Activated CD4-positive, alpha-beta T cell treated with anti-CD3 and anti-CD28 coated beads for 1 hour (primary cell): ENCODE measurements at places on chromosomes 4 and X.
A peak's percentile ranks its signal among the peaks of the same experiment; 100 is the strongest.

GRCh38 chr4:151175233-151175632 is 75.8 kb downstream of the RPS3A start:
- no peak for DNase-seq

GRCh38 chr4:83328521-83329187 is 6.0 kb downstream of the HPSE start:
- no peak for DNase-seq

DNA sequence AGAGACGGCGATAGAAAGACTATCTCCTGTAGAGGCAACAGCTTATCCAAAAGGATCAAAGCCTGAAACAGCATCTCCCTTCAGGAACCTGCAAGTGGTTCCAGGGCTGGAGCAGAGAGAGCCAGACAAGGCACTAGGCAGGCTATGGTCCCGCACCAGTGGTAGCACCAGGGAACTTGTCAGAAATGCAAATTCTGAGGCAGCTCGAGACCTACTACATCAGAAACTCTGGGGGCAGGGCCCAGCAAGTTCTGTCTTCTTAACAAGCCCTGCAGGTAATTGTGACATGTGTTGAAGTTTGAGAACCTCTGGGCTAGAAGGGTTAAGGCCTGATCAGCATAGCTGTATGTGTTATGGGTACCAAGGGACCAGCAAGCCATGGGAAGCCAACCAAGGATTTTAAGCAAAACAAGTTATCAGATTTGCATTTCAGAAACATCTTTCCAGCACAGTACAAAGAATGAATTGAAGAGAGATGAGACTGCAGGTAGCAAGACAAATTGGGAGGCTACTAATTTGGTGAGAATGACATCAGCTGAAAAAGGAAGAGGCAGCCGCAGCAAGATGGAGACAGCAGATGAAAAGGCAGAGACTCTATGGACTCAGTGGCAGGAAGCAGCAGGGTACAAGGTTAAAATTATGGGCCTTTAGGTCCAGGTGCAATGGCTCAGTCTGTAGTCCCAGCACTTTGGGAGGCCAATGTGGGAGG is 139.7 kb downstream of the TSPAN5 start:
- no peak for DNase-seq

DNA sequence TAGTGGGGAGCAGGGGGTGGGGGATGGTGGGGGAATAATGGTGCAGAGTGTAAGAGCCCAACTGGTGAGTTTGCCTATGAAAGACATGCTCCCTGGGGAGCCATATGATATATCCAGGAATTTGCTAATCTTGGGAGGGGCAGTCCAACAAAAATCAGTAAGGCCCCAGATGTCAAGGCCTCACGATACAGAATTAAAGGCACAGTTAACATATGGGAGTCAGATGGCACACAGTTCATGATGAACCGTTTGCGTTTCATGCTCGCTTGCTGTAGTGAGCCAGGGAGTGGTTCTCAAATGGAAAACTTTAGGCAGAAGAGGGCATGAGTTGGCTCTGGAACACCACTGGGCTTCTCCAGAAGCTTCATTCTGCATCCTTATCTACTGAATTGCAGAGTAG is 33.9 kb upstream of the VCX2 start:
- DNase-seq, result no peak

GRCh38 chr4:155765149-155765548 is 6.3 kb downstream of the GUCY1B1 start:
- no peak for DNase-seq

- DNase-seq, result no peak
These were observed 25.2 kb upstream of the ZFX start for GRCh38 chrX:24124244-24124799.

- no peak for DNase-seq
These were observed 98.8 kb downstream of the TTC29 start for GRCh38 chr4:146846882-146847281.

DNA sequence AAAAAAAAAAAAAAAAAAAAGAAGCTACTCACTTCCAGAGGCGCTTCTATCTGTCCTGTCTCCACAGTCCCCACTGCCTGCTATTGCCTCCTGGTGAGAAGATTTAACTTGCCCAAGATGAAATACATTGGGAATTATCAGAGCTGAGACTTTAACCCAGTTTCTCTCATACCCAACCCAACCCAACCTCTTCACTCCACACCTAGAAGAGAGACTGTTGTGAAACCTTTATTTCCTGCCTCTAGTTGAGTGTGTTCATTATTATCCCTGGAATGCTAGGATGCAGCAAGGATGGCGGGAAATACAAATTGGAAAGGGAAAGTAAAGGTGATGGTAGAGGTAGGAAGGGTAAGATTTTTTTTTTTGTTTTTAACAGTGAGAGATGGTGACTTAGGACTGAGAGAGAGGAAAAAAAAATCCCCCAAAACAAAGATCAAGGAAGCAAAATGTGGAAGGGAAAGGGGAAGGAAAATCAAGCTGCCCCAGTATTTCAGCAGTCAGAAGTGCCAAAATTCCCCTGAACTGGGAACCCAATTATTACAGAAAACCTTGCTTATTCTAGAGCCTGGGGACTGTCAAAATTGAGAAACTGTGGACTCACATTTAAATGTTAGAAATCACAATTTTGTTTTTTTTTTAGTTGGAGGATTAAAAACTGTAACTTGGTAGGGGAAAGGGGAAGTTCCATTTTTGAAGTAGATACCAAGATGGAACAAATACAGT is 253.0 kb downstream of the PTTG2 start:
- no peak for DNase-seq

DNA sequence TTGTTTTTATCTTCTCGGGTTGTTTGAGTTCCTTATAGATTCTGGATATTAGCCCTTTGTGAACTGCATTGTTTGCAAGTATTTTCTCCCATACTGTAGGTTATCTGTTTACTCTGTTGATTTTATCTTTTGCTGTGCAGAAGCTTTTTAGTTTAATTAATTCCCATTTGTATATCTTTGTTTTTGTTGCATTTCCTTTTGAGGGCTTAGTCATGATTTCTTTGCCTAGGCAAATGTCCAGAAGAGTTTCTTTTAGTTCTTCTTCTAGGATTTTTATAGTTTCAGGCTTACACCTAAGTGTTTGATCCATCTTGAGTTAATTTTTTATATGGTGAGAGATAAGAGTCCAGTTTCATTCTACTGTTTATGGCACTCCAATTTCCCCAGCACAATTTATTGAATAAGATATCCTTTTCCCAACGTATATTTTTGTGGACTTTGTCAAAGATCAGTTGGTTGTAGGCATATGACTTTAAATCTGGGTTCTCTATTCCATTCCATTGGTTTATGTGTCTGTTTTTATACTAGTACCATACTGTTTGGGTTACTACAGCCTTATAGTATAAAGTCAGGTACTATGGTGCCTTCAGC is 54.3 kb downstream of the EGF start:
- DNase-seq, result no peak

- DNase-seq, result no peak
These were observed 44.6 kb downstream of the GABRB1 start for GRCh38 chr4:47075919-47076318.

DNA sequence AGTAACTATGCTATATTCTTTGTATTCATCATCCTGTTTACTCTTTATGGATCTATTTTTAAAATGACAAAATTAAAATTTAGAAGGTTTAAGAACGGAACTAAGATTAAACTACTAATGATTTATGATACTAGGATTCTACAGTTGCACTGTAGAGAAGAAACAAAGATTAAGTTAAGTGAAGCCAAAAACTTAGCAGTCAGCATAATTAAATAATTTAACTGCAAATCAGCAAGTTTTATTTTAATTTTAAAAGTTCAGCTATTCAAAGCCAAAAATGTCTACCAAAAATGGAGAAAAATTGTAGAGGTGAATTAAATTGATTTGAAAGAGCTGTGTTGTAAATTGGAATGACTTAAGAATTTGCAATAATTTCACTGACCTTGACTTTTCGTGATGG is 30.8 kb downstream of the NDST4 start:
- DNase-seq, result no peak

DNA sequence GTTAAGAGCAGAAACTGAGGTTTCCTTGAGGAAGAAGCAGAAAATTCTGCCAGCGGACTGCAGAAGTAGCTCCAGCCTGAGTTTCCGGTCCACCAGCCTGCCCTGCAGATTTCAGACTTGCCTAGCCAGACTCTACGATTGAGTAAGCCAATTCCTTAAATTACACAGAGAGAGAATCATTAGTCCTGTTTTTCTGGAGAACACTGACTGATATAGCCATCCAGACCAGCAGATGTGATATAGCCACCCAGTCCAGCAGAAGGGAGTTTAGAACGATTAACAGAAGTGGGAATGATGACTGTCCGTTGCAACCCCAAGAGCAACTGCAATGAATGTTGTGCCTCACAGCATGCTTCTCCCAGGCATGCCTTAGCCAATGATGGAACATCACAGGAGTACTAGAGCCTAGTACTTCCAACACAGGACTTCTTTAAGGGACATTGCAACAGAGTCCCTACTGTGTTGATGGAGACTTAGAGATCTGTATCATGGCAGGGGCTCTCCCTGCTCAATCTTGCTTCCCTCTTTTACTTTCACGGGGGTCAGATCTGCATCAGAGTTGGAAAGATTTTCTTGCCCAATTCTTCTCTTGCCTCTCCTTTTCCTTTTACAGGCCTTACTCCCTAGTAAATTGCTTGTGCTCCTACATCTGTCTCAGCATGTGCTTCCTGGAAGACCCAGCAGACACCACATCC is 264.6 kb upstream of the CLNK start:
- DNase-seq, result no peak

- DNase-seq, result peak; percentile 34
These were observed 95.8 kb downstream of the DHX15 start for GRCh38 chr4:24488399-24489164.

GRCh38 chr4:92060333-92060732 is 243.4 kb upstream of the GRID2 start:
- DNase-seq, result no peak

GRCh38 chr4:18398661-18399060 is 377.1 kb upstream of the LCORL start:
- DNase-seq, result no peak

DNA sequence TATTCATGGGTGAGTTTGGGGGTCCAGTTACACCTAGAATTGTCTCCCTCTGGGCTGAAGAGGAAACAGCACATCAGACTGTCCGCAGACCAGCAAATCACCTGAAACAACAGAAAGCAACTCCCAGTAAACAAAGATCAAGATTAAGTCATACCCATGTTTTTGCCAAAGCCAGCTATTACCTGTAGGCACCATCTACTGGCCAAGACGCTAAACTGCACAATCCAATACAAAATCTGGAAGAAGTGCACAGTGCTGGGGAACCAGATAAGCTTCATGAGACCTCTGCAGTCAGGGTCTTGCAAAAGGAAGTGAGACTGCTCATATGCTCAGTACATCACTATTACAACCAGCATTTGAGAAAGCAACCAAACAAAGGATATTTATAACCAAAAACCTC is 157.5 kb upstream of the ITM2A start:
- DNase-seq, result no peak

- DNase-seq, result peak; percentile 73
These were observed 175.9 kb upstream of the RPS6KA3 start for GRCh38 chrX:20442597-20442996.

DNA sequence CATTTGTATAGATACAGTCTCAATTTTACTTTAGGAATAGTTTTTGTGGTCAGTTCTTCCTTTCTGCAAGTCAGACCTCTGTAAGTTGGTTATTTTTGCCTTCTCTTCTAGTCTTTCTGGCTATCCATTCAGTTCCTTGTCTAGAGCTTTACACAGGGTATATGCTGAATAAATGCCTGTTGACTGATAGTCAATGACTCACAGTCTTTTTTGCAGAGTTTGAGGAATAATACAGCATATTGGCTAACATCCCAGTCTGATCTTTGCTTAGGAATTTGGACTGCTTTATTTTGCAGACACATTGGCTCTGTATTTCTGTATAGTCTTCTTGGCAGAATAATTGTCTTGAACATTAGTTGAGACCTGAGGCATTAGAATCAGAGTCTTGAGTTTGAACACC is 132.4 kb downstream of the MAGEC1 start:
- DNase-seq, result no peak

DNA sequence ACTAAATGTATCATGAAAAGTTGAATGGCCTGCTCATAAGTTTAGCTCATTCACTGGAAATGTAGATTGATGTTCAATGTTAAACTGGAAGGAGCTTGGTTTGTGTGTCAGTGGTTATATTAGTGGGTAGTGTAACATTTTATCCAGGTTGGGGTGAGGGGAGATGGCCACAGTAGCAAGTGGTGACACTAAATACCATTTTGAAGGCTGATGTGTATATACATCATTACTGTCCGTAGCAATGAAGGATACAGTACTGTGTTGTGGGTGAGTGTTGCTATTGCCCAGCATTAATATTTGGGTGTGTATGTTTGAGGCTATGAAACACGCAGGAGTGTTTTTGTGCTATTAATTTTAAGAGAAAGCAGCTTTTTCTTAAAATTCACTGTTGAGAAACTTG is 6.3 kb downstream of the HMGB3 start:
- DNase-seq, result no peak

- no peak for DNase-seq
These were observed 2.1 kb upstream of the NSG1 start for GRCh38 chr4:4384837-4385236.

GRCh38 chr4:109472343-109472761 is 38.7 kb downstream of the SEC24B start:
- no peak for DNase-seq

DNA sequence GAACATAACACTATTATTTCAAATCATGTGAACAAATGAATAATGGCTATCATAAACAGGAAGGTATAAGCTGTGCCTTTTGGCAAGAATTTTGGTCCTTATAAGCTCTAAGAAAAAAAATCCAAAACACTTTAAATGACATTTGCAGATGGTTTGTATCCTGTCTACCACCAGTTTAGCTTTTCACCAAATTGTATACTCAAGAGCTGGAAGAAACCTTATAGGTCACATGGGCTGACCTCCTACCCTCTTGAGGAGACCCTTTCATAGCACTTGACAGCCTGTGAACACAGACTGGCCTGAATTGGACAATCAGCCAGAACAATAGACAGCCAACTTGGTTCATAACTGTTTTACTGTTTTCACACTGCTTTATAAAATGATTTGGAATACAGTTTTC is 24.3 kb downstream of the USP26 start:
- no peak for DNase-seq

- DNase-seq, result no peak
These were observed 1496.8 kb downstream of the RPA4 start for GRCh38 chrX:98380556-98380955.

- DNase-seq, result no peak
These were observed 23.7 kb downstream of the PLS3 start for GRCh38 chrX:115584696-115585095.

GRCh38 chr4:11532138-11532537 is 103.4 kb upstream of the HS3ST1 start:
- DNase-seq, result no peak

GRCh38 chr4:4541040-4541631 is 712 bp downstream of the STX18 start:
- DNase-seq, result no peak

DNA sequence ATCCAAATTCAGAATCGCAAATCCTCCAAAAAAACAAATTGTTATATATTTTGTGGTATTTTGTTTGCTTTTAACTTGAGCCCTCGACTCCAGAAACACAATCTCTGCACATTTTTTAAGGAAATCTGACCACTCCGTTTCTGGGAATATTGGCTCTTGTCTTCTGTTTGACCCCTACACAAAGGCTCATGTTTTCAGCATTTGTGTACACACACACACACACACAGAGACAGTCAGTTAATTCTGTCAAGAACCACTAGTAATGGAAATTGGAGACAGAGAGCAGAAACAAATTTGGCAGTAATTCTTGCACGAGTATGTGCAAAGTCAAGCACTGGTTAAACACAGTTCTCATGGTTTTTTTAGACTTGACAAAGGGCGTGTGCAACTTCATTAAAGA is 115.4 kb downstream of the AFAP1 start:
- DNase-seq, result no peak

GRCh38 chr4:189785257-189785656 is 155.4 kb upstream of the FRG1 start:
- DNase-seq, result no peak
